OCI-M1 (cell line): ENCODE measurements at places on chromosomes 6 and 20.

GRCh38 chr6:108134213-108134970 lies 31.4 kb upstream of the NR2E1 start:
- no peak for DNase-seq

DNA sequence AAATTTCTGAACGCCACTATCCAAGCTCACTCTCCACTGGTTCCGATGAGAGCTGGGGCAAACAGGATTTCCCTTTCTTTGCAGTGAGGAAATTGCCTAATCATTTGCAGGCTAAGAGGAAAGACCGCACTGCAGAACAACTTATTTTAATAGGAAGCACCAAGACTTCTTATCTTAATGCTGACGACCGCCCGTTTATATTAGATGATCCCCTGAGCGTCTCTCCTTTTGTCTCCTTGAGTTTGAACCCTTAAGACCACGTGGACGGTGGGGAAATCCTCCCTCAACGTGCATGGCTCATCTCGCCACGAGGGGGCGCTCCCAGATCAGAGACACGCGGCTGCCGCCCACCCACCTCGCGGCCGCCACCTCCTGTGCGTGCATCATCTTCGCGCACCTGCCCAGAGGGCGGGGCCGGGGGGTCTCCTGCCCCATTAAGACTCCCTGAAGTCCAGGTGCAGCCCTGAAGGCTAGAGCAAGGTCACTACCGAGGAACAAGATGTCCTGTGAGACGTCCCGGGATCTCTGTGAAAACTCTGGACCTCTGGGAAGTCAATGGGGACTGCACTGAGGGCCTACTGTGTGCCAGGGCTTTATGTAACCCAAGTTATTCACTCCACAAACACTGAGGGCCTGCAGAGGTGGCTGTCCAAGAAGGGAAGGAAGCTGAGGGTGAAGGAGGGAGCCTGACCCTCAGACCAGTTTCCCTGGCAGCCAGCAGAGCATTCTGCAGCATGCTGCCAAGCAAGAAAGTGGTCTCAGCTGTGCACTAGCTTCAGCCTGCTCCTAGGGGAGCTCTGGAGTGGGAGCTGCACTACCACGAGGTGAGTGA lies 28.1 kb downstream of the PDYN start:
- peak; percentile 85 for DNase-seq

DNA sequence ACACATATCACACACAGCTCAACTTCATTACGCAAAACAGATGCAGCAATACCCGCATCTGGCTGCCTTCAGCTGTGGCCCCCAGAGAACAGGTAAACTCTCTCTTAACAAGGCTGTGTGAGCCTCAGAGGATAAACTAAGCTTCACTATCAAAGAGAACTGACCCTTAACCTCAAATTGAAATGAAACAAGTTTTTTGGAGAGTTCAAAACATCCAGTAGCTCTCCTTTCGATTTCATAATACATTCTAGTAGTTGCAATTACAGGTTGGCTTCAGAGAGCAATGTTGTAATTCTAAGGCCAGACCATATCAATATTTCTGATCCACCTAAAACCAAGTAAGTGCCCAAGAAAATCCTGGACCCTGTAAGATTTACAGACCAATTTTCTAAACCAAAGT lies 113.5 kb downstream of the FAXC start:
- no peak for DNase-seq

GRCh38 chr6:154367839-154368695 lies 11.5 kb upstream of the IPCEF1 start:
- DNase-seq, result no peak

GRCh38 chr20:62355516-62355877 lies 11.6 kb downstream of the LAMA5 start:
- no peak for DNase-seq

GRCh38 chr6:81725127-81725526 lies 27.4 kb downstream of the TENT5A start:
- DNase-seq, result no peak

DNA sequence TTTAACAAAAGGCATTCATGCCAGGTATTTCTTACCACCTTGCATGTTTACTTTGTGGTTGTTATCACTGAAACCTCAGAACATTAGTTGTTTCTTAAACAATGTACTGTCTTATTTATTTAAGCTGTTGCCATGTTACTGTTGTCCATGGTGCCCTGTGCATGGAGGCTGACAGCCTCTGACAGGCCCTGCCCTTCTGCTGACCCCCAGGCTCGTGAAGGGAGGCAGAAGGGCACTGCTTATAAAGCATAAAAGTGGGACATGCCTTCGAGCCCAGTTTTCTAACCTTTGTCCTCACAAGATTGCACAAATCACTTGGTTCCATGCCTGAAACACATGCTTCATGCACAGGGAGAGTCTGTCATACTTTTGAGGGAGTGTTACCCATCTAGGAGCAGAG lies 46.7 kb upstream of the CLIC5 start:
- no peak for DNase-seq

GRCh38 chr6:2715737-2716136 lies 35.0 kb downstream of the MYLK4 start:
- DNase-seq, result no peak

DNA sequence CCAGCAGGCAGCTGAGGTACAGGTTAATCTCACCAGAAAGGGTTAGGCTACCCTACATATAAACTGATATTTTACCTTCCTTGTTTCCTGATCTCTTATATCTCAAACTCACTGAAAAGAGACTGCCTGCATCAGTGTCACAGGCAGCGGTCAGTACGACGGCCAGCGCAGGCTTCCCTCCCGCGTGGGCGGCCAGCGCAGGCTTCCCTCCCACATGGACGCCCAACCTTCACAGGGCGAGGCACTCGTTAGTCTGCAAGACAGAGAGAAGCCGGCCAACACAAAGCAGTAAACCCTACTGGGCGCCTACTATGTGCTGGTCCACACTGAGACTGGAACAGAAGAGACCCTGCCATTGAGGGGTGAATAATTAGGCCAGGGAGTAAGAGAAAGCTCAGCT lies 33.0 kb downstream of the TTI1 start:
- DNase-seq, result no peak

DNA sequence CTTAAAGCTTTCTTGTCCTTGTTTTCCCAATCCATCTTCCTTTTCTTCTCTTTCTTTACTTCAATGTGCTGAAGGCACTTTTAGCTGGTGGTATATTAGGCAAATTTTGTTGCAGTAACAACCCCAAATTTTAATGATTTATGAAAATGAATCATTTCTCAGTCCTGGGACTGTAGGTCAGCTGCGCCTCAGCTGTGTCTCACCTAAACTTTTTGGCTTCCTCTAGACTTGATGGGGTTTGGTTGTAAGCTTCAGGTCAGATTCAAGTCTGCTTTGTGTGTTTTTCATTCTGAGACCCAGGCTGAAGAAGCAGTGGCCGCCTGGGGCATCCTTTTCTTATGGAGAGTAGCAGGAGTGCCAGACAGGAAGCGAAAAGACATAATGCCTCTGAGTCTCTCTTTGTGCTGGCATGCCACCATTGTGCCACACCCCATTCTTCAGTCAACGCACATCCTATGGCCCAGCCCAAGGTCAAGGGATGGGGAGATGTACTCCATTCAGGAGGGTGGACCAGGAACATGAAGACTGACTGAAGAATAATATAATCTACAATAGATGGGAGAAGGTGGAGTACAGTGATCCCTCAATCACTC lies 28.9 kb upstream of the CD83 start:
- no peak for DNase-seq

GRCh38 chr6:90083891-90084290 lies 189.6 kb downstream of the GJA10 start:
- DNase-seq, result peak; percentile 91

DNA sequence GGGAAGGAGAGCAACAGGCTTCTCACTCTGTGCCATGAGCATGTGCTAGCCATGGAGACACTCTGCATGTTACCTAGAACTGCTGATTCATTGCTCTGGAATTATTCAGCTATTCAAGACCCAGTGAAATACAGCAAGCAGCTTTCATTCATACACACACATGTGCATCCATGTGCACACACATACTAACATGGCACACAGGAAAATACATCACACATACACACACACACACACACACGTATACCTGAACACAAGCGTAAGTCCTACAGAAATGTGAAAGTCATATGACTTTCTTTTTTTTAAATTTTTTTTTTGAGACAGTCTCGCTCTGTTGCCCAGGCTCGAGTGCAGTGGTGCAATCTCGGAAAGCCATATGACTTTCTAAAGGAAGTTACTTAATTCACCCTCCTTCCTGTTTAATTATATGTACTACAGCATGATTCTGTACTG lies 108.2 kb upstream of the NFATC2 start:
- peak; percentile 29 for DNase-seq

GRCh38 chr20:21113697-21114096 lies 7.5 kb upstream of the LINC00237 start:
- no peak for DNase-seq

DNA sequence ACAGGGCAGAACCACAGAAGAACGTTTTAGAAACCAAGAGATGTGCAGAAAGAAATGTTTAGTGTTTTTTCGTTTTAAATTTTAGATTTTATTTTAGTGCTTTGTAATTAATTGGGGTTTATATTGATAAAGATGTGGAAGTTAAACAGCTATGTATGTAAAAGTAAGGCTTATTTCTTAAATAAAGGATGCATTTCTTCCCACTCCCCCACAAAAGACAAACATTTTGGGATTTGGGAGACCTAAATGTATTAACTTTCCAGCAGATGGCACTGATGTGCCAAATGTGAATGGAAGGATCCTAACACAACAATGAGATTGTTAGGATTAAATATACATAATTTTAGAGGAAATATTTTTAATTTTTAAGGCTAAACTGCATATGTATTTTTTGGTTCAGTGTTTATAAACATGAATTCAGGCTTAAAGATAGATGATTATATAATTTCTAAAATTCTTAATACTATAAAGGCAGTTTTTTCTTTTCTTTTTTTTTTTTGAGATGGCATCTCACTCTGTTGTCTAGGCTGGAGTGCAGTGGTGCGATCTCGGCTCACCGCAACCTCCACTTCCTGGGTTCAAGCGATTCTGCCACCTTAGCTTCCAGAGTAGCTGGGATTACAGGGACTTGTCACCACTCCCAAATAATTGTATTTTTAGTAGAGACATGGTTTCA lies 12.0 kb downstream of the PFDN4 start:
- peak; percentile 48 for DNase-seq

DNA sequence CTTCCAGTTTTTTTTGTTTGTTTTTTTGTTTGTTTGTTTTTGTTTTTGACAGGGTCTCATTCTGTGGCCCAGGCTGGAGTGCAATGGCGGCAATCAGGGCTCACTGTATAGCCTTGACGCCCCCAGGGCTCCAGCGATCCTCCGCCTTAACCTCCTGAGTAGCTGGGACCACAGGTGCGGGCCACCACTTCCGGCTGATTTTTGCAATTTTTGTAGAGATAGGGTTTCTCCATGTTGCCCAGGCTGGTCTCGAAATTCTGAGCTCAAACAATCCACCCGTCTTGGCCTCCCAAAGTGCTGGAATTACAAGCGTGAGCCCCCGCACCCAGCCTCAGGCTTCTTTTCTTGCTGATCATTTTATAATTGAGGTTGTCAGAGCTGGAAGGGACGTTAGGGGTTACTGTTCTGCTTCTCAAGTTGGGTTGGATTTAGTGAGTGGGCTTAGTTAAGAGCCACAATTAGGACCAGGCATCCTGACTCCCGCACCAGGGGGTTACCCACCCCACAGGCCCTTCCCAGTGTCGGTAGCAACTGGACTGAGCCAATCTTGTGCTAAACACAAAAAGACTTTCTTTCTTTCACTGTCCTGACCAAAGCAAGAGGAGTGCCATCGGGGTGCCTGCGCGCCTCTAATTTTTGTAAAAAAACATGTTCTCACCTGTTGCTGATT lies 13.1 kb upstream of the ZSCAN9 start:
- DNase-seq, result no peak

DNA sequence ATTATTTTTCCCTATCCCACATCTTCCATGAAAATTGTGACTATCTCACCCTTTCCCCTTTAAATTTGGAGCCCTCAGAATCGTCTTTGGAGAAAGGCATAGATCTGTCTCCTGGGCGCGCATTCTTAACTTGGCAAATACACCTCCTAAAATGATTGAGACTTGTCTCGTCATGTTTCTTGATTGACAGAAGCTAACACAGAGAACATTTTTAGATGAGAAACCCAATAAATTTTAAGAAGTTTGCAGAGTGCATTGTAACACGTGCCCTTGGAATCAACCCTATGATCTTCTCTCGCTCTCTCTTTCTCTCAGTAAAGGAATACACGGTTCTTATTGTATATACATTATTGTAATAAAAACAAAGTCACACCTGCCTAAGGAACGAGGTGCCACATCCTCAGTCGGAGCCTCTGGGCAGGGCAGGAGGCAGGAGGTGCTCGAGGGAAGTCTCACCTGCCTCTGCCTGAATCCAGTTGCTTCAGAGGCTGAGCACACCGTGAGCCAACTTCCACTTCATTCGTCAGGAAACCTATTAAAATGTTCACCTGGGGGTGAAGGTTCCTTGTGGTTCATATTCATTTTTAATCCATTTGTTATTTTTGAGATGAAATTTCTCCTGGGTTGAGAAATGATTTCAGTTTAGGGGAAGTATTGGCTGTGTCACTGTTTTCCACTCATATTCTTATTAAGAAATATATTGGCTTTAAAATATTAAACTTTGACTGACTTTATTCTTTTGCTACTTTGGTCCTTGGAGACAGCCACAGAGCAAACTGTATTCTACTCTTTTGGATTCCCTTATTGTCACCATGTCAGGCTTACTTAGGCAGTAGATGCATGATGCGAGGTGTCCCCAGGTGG lies 90.5 kb upstream of the THBS2 start:
- no peak for DNase-seq

DNA sequence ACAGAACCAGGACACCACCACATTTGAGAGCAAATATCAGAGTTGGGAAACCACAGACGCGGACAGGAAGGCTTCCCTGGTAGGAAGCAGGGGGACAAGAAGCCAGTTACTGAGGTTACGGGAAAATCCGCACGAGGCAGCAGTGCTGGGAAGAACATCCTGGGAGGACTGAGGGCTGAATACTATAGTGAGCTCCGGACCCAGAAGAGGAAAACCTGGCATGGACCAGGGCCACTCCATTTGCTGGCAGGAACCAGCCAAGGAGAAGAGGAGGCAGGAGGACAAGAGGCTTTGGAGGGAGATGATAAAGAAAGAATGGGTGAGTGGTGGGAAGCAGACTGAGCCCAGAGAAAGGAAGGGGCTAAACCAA lies 6.1 kb upstream of the DSN1 start:
- no peak for DNase-seq

DNA sequence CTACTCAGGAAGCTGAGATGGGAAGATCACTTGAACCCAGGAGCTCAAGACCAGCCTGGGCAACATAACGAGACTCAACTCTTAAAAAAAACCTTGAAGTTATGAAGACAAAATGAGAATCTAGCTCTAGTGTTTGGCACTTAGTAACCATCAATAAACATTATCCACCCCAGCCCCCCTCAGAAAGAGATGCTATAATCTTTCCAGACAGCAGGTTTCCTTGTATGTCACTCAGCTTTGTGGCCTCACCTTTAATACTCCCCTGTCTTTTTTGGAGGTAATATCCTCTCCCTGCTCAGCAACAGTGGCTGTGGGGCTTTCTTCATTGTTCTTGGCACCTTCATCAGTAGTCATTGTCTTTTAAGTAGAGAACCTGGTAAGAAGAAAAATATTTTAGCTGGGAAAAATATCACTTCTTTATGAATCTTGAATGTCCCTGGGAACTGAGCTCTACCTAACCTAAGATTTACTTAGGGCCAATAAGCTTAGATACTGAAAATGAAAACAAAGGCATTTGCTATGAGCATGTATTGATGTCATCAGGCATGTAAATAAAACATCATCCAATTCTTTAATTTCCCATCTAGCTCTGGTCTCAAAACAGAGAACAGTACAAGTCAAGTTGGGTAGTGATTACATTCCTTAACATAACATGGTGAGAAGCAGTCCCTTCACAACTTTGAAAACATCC lies 46.1 kb downstream of the FKBP5 start:
- no peak for DNase-seq
